ENCODE measurements at places on chromosomes 3 and 15. TPM values are rescaled to one million over a fixed set of nuclear protein-coding genes. Genes with fewer than 3 reads are reported as not detected.

The KLHL24 gene
- 81.4 TPM for total RNA-seq

The ISLR gene
- 39.7 TPM for total RNA-seq

The SAXO2 gene
- 0.22 TPM for total RNA-seq

The SERINC4 gene
- not detected for total RNA-seq

The TMEM212 gene
- total RNA-seq = not detected

The SLC25A20 gene
- total RNA-seq = 21.8 TPM

The MYZAP gene
- 1.6 TPM for total RNA-seq

The TGM4 gene
- not detected for total RNA-seq

The PEAK1 gene
- total RNA-seq = 48.6 TPM

The CHRFAM7A gene
- 1.4 TPM for total RNA-seq

The RTP4 gene
- total RNA-seq = 1.4 TPM

Measured in uterine smooth muscle cell (primary cell).